ENCODE measurements at places on chromosomes 12 and 14.

GRCh38 chr14:93185349-93185720 lies 218 bp downstream of the LYSET start:
- DNase-seq, result no peak

DNA sequence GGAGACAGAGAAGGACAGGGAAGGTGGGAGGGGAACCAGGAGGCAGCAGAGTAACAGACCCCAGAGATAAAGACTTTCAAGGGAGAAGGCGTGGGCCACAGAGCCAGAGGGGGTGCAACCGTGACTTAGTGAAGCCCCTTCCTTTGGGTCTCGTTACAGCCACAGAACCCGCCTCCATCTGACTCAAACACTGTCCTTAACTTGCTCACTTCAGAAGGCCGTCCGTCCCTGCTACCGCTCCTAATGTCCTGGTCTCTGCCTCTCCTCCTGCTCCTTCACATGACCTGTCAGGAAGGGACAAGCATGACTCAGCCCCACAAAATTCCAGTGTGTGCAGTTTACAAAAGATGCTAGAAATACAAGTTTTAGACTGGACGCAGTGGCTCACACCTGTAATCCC lies 18.0 kb downstream of the RIMBP2 start:
- DNase-seq, result no peak

DNA sequence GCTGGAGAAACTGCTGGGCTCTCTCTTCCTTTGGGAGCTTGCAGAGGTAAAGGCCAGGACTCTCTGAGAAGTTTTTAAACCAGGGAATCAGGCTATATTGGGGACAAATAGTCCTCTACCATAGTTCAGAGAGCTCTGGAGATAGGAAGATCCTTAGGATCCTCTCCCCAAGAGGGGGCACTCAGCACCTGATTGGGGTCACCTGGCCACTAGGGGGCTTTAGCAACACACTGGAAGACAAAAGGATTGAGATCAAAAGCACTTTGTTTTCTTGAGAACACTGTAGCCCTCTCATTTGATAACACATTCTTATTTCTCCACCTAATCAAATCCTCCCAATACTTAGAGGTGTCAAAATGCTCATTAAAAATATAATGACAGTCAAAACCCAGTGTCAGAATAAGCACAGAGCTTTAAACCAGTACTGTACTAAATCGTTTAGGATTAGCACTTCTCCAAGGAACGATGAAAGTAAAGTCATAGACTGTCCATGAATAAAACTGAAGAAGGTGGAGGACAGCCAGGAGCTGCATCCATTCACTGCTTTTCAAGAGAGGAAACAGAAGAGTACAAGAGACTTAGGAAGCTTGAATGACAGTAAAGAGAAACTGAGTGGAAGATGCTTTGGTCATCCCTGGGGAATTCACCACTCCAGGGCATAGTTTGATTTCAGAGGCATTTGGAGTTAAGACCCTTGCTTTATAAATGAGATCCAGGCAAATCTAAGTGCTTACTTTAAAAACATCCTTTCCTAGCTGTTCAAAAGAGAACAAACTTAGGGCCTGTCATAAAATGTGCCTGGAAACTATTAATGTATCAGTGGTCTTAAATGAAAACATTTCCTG lies 26.5 kb downstream of the BMP4 start:
- no peak for DNase-seq

DNA sequence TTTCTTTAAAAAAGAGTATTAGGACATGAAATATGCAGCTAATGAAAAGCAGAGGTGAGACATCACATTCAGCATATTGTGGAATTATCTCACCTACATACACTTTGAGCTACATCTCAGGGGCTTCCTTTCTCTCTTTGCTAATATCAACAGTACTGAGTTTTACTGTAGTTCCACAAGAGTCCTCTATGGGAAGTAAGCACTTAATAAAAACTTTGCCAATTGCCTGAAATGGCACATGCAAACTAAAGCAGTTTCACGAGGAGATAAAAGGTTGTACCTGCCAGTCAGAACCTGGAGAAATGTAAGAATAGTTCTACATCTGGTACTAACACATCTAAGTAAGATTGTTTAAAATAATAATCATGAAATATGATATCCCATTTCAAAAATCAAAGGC lies 73.5 kb upstream of the GPHB5 start:
- DNase-seq, result no peak

DNA sequence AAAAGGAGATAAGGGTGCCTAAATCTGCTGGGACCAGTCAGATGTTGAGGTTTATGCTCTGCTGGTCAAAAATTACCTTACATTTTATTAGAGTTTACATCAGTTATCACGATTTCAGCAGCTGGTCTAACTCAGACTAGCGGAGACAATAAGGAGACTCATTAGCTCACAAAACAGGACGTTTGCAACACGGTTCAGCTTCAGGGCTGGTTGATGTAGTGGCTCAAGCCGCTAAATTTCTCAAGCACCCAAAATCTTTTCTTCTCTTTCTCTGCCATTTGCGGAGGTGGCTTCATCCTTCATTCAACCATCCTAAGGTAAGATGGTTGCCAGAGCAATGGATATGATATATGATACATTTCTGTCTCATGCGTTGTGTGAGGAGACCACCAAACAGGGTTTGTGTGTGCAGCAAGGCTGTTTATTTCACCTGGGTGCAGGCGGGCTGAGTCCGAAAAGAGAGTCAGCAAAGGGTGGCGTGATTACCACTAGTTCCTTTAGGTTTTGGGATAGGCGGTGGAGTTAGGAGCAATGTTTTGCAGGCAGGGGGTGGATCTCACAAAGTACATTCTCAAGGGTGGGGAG lies 30.3 kb upstream of the CLIP1 start:
- no peak for DNase-seq

GRCh38 chr12:25249931-25250738 lies 594 bp downstream of the KRAS start:
- peak; percentile 26 for DNase-seq

- DNase-seq, result no peak
These were observed 8.7 kb upstream of the GALNT6 start for GRCh38 chr12:51399891-51400290.

- DNase-seq, result no peak
These were observed 72.8 kb upstream of the SAV1 start for GRCh38 chr14:50740856-50741255.

- DNase-seq, result peak; percentile 27
These were observed 20.5 kb upstream of the FAM181A start for GRCh38 chr14:93906341-93907329.

DNA sequence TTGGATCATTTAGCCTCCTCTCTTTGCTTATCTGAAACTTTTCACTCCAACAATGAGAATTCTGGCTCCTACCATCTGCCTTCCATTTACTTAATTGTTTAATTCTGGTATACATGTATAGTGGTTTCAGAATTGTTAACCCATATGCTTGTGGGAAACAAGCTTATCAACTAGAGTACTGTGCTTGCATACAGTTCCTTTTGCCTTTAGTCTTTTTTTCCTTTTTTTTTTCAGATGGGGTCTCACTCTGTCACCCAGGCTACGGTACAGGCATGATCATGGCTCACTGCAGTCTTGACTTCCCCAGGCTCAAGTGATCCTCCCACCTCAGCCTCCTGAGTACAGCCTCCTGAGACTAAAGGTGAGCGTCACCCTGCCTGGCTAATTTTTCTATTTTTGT lies 153.8 kb upstream of the LHX5 start:
- DNase-seq, result no peak

GRCh38 chr12:118135788-118136558 lies at the start of gene PEBP1:
PEBP1 (plus strand) TSS chr12:118136124; CDS start chr12:118136210, 86 bp downstream.
- peak; percentile 92 for DNase-seq

- DNase-seq, result no peak
These were observed 10.6 kb downstream of the CHST11 start for GRCh38 chr12:104467346-104467837.

- no peak for DNase-seq
These were observed 42.5 kb downstream of the LMO3 start for GRCh38 chr12:16563504-16563903.

DNA sequence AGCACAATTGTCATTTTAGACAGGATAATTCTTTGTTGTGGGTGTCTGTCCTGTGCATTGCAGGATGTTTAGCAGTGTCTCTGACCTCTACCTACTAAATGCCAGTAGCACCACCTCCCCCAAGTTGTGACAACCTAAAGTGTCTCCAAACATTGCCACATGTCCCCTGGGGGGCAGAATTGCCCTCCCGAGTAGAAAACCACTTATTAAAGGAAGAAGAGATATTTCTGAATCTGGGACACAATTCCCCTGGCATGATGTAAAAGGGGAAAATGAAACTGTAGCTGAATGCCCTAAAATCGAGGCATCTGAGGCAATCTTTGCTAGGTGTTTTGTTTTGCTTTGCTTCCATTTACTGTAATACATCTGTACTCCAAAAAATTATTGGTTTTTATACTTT lies 116.8 kb upstream of the NAP1L1 start:
- no peak for DNase-seq

DNA sequence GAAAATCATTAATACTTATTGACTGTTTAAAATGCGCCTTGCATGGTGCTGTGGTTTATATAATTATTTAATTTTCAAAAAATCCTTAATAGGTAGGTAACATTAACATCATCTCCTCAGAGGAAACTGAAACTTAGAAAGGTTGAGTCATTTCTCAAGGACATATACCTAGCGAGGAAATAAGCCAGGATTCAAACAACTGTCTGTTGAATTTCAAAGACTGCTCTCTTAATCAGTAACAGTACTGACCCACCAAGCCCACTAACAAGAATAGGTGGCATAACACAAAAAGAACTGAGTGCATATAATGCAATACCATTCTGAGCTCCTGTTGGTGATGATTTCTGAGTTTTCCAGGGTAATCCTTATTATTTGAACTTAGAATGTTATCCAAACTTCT lies 174.3 kb downstream of the SOX5 start:
- no peak for DNase-seq

DNA sequence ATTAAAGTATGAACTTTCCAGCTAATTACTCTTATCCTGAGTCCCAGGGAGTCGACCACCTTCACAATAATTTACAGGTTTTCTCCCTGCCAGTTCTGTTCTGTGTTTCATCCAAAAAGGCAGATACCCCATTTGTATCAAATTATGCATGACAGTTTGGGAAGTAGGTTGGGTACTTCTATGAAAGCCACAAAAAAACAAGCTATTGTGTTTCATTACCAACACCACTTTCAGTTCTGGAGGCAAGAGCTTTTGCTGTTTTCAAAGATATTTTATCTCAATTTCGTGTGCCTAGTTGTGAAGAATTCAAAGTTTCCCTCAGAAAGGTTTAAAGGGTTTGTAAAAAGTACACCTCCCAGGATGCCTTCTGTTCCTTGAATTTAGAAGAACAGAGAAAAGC lies 557.4 kb downstream of the FLRT2 start:
- DNase-seq, result no peak

DNA sequence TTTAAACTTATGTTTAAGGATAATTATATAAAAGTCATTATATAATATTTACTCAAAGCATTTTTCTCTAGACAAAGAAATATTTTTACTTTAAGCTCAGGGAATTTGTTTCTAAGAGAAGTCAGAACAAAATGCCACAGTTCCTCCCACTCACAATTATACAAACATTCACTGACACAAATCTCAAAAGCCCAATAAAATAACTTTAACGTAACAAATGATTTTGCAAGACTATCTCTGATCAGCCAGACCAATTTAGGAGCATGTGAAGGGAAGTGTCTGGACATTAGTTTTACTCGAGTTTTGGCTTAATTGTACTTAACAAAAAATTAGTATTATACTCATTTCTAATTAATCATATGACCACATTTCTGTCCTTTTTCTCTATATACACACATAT lies 41.2 kb downstream of the COCH start:
- no peak for DNase-seq

- no peak for DNase-seq
These were observed 39.4 kb upstream of the FBRSL1 start for GRCh38 chr12:132450418-132451171.

- DNase-seq, result no peak
These were observed 83.2 kb downstream of the BCL11B start for GRCh38 chr14:99188731-99189191.

- no peak for DNase-seq
These were observed 46.1 kb upstream of the FRMD6 start for GRCh38 chr14:51605575-51605974.

DNA sequence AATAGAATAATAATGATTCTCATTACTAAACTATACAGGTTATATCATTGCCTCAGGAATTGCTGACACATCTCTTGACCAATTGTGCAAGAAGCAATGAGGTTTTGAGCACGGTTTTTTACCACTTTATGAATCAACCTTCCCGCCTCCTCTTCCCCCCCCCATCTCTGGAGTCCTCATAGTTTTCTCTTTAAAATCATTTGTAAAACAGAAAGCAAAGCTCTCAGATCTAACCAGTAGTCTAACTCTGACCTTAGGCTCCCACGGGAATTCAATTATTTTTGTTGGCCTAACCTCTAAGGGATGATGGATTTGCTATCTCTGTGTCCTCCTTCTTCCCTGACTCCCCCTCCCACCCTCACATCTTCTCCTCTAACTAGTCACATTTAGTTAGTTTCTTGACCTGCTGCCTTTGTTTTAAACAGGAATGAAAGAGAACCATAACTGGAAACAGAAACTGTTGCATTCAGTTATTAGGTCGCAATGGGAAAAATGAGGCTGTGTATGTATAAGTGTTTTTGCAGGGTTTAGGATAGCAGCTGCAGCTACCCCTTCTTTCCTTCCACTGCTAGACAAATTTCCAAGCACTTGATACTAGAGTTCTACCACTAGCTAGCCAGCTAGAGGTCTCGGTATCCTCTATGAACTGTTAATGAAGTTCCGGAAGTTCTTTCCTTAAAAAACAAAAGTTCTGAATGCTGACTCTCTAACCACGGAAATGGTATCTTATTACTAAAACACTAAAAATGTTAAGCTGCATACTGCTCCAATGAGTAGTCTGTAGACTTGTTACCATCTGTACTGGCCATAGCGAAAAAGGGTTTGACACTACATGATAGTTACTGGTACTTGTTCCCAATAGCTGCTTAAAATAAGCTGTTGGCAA lies 65.4 kb downstream of the TAOK3 start:
- DNase-seq, result peak; percentile 21

DNA sequence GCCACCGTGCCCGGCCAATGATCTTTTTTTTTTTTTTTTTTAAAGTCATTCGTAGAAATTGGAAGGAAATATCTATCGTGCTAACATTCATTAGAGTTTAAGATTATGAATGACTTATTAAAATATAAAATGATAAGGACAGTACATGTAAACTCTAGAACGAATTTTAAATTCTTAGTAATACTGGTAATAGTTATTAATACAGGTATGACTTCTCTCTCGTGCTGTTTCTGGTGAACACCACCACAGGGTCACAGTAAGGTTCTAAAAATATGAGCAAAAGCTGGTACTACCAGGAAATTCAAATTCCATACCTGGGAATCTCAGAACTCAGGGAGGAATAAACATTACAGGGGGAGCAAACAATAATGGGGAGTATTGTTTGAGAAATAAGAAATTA lies 26.2 kb downstream of the WNK1 start:
- DNase-seq, result no peak

DNA sequence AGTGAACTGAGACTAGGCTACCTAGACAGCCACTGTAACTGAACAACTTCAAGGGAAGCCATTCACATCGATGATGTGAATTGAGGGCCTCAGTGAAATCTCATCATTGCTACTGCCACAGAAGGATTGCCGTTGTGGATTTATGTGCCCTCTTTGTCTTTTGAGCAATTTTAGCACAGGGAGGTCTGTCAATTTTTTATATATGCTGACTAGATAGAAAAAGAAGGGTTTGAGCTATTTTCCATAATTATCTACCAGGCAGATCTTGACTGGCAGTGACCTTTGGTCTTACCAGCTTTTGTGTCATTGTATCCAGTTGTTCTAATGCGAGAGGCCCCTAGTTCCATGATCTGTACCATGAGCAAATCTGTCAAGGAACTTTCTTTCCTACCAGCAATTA lies 179.4 kb downstream of the ERC1 start:
- no peak for DNase-seq

GRCh38 chr12:120625557-120626419 lies 14.6 kb upstream of the CABP1 start:
- no peak for DNase-seq

- DNase-seq, result no peak
These were observed 76.0 kb downstream of the SYNE2 start for GRCh38 chr14:63928744-63929174.
